ENCODE measurements at places on chromosomes 4 and X.

DNA sequence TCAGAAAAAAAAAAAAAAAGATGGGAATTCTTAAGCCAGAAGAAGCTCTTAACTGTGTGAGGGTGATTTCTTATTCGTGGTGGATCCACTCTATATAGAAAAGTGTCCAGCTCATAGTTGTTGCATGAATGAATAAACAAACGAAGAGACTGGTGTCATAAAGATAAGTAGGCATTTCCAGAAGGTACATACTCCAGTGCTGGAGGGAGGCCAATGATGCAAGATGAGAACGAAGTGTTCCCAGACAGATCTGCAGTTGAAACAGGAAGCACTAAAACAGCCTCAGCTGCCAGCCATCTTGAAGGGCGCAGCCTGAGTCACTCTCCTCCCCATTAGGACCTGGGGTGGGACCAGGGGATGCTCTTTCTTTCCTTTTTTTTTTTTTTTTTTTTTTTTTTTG is 47.4 kb upstream of the HOPX start:
- H3K4me1 ChIP-seq, result no peaks in the 10 kb centered on the region
- H3K27ac ChIP-seq, result no peak overlapping the region
- no peaks in the 10 kb centered on the region for H3K36me3 ChIP-seq
- DNase-seq, result no peak

DNA sequence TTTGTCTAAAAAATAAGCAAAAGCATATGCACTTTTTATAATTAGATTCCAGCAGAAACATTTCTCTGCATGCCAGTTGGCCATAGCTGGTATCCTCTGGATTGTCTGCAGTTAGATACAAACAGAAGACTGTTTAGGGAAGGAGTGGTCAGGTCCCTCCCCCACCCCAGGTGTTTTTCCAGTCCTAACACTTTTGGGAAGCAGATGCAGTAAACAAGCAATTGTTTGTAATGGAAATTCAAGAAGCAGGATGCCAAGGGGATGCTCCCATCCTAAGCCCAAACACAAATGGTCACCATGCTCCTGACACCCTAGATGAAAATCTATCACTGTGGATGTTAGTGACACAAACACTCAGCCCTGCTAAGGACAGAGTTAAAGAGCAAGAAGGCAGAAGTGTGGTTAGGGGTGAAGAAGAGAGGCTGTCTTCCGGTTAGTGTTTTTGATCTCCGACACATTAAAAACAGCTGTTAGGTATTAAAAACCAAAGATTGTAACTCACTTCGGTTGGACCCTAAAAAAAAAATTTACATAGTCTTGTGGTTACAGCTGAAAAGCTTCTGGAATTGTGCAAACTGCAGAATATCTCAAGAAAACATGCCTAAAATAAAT is 7.9 kb downstream of the LEF1 start:
- no peak for DNase-seq
- no peak overlapping the region for H3K27ac ChIP-seq
- peaks cover 6% of the 10 kb centered on the region for H3K4me1 ChIP-seq
- H3K36me3 ChIP-seq, result no peaks in the 10 kb centered on the region
- peaks cover 47% of the 10 kb centered on the region for H3K27me3 ChIP-seq
- H3K4me3 ChIP-seq, result peak overlapping the region; percentile 25

DNA sequence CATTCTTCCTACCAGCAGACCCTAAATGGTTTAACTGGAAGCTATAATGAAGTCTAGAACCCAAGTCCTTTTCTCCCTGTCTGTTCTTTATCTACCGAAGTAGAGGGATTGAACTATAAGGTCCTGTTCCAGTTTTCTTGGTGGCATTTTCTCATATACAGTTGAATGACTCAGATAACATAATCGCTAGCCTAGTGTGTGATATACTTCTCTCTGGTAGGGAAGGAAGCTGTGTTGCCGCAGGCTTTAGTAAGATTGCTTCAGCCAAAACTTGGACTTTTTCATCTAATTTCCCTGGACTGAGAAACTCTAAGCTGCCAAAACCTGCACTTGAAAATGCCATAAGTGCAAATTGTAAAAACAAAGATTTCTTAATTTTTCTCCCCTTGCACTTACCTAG is 123.4 kb downstream of the NWD2 start:
- H3K27ac ChIP-seq, result no peak overlapping the region
- no peaks in the 10 kb centered on the region for H3K27me3 ChIP-seq
- no peaks in the 10 kb centered on the region for H3K36me3 ChIP-seq
- H3K4me3 ChIP-seq, result no peak overlapping the region

- no peaks in the 10 kb centered on the region for H3K27me3 ChIP-seq
- no peaks in the 10 kb centered on the region for H3K36me3 ChIP-seq
- no peak overlapping the region for H3K27ac ChIP-seq
- no peaks in the 10 kb centered on the region for H3K4me1 ChIP-seq
Measured at GRCh38 chr4:66059556-66059955, 389.3 kb upstream of the EPHA5 start.

Data from effector memory CD8-positive, alpha-beta T cell (primary cell).